Natural killer cell treated with Interleukin-12 subunit alpha and Interleukin-12 subunit beta and Interleukin-15 and Interleukin-18, amount 100 ng/mL, for 72 hours (primary cell): ENCODE measurements at places on chromosomes 7 and 10.

- no peak for DNase-seq
Measured at GRCh38 chr10:119416855-119417254, 125.7 kb downstream of the RGS10 start.

DNA sequence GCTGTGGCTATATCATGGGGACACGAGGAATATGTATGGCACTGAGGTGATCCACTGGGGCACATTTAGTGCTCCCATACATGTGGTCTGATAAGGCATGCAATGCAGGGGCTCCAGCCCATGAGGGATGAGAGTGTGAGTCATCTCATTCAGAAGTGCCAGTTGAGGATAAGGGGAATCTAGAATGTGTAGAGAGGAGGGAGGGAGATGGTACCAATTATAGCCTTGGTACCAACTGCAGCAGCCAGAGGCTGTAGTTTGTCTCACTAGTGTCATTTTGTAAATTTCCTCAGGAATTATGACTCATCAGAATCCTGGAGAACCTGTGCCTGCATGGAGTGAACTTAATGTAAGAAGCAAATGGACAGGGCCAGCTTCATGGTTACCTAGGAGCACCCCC lies 46.2 kb downstream of the LAMB4 start:
- no peak for DNase-seq

DNA sequence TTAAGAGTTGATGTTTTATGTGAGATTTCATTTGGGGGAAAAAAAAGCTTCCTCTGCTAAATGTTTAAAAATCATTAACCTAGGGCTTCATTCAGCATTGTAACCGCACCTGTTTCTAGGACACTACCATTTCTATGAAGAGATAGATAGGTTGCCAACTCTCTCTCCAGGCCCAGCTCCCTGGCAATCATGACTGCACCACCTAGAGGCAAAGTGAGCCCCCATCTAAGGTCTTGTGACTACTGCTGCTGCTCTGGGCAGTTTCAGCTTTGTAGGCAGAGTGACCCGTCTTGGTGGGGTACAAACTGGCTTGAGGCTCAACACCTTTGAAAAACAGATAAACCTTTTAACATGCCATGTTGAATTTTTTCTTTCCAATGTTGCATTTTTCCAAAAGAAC lies 27.3 kb upstream of the MRC1 start:
- DNase-seq: no peak

DNA sequence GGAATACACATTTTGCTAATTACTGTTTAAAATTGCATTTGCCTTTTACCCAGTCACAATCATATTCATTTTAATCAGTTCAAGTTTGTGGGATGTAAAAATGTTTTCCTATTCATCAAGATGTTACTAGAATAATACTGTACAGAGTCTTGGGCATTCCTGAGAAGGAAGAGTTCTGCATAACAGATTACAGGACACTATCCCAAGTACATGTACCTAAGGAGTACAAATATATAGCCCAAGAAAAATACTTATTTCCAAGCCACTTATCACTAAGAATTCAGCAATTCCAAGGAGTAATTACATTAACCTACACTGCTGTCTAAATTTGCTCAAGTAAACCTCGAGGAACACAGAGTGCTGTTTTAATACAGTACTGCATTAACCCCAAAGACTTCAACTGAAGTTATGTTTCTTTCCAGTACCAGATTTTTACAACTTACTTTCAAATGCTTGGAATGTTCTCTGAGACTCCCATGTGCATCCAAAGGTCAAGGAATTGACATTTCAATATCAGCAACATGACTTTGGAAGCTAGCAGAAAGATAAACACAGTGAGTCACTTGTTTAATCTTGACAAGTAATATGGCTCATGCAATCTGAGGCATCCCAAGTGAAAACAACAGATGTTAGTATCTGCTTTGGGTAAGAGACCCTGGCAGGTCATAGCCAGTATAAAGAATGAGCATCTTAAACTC lies 125.4 kb upstream of the BET1 start:
- DNase-seq: no peak

GRCh38 chr10:129718548-129719414 lies 245.3 kb downstream of the EBF3 start:
- DNase-seq: no peak

- DNase-seq: no peak
Measured at GRCh38 chr7:80748363-80749042, 110.1 kb downstream of the CD36 start.

- no peak for DNase-seq
Measured at GRCh38 chr7:139431459-139431858, 52.0 kb downstream of the KLRG2 start.

DNA sequence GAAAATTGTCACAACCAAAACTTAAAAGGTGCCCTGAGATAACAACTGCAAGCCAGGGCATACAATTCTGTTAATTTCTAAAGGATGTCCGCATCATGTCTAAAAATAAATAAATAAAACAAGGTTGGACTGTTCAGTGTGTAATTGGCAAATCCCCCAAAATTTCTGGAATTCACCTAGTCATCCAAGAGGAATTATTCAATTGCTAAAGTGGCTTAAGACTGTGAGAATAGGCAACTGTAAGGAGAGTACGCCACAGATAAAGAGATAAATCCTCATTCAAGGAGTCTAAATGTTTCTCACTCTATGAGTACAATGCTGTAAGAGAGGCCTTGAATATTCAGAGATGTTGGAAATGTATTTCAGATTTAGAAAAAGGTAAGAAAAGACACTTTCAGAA lies 37.2 kb downstream of the PIK3AP1 start:
- no peak for DNase-seq

- DNase-seq: no peak
Measured at GRCh38 chr7:106848851-106849442, 16.1 kb upstream of the PIK3CG start.

GRCh38 chr7:44333911-44334733 lies 8.7 kb upstream of the CAMK2B start:
- no peak for DNase-seq

DNA sequence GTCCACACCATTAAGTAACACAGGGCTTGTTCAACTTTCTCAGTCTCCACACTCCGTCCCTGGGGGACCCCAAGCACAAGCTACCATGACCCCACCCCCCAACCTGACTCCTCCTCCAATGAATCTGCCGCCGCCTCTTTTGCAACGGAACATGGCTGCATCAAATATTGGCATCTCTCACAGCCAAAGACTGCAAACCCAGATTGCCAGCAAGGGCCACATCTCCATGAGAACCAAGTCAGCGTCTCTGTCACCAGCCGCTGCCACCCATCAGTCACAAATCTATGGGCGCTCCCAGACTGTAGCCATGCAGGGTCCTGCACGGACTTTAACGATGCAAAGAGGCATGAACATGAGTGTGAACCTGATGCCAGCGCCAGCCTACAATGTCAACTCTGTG lies 81.1 kb upstream of the SAMD8 start:
- no peak for DNase-seq

GRCh38 chr10:6409971-6410643 lies 170.0 kb downstream of the PRKCQ start:
- DNase-seq: peak; percentile 71

DNA sequence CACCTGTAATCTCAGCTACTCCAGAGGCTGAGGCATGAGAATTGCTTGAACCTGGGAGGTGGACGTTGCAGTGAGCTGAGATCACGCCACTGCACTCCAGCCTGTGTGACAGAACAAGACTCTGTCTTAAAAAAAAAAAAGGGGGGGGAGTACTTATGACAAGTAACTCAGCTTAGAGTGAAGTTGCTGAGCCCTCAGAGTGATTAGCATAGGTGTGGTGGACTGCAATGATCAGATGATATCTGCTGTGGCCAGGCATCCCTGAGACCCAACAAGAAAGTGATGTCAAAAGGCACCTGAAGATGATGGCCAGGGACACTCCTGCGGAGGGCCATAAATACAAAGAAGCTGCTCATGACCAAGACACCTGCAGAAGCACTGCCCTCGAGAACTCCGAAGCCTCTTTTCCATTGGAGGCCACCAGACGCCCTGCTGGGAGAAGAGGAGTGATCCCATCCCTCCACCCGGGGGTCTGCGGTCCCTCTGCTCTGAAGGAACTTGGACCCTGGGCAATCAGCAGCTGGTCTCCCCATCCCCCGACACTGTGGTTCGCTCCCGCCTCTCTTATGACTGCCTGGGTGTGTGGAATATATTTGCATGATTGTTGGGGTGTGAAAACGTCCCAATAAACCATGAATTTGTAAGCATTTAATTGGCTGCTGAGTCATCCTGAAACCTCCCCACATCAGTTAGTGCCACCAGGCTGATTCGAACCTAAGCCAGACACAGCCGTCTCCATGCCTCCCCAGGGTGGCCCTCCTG lies 46.0 kb downstream of the RASGEF1A start:
- peak; percentile 59 for DNase-seq

DNA sequence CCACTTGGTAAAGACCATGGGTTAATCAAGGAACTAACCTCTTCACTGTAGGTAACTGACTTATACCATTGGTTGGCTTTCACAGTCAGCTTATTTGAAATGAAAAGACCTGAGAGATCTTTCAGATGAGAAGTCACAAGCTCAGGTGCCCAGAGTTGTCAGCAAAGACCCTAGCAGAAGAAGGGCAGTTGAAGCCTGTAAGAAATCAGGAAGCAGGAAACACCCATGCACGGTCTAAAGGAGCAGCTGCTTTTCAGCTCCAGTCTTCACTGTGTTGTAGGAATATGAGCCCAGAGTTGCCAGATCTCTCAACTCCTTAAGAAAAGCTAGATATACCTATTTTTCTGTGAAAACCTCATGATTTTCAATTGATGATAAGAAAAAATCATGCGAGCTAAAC lies 130.0 kb downstream of the ARID5B start:
- DNase-seq: no peak

DNA sequence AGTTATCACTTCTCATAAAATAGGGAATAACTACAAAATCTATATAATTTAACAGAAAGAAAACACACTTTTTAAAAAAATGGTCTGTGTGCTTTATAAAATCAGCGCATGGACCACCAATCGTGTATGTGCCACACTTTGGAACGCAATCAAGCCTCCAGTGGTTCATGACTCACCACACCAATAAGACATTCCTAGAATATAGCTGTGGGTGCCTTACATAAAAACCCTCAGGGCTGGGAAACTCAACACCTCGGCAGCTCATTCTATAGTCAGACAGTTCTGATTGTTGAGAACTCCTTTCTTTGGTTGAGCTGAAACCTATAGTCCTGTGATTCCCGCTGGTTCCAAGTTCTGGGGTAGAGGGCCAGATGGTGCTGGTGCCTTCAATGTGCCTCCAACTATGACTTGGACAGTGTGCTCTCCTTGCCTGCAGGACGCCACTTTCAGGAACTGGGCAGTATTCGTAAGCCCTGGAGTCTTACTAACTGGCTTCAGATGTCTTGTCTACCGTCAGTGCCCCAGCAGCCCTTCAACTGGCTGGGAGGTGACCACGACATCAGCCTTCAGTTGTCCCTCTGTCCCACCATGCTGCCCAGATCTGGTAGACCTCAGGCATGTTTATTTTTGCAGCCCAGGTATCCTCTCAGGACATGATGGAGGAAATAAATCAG lies 135.7 kb upstream of the GDF10 start:
- no peak for DNase-seq

DNA sequence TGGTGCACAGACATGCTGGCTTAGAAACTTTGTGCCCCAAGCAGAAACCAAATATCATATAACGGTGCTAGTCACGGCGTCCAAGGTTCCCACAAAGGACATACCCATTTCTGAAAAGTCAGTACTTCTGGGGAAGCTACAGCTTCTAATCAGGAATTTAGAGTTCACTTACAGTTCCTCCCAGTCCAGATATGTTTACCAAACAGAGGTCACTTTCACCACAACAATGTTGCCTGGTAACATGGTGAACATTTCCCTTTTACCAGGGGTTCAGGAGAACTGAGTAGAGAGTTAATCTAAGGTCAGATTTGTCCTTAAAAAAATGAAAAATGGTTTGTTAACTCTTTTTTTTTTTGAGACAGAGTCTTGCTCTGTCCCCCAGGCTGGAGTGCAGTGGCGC lies 265.9 kb upstream of the MKLN1 start:
- no peak for DNase-seq

GRCh38 chr7:7569615-7570014 lies 2.9 kb downstream of the MIOS start:
- no peak for DNase-seq

GRCh38 chr7:143331179-143331801 lies 15.4 kb downstream of the CLCN1 start:
- no peak for DNase-seq

GRCh38 chr10:106513352-106513771 lies 651.1 kb downstream of the SORCS1 start:
- no peak for DNase-seq

GRCh38 chr7:94330269-94331020 lies 64.2 kb upstream of the COL1A2 start:
- DNase-seq: no peak

DNA sequence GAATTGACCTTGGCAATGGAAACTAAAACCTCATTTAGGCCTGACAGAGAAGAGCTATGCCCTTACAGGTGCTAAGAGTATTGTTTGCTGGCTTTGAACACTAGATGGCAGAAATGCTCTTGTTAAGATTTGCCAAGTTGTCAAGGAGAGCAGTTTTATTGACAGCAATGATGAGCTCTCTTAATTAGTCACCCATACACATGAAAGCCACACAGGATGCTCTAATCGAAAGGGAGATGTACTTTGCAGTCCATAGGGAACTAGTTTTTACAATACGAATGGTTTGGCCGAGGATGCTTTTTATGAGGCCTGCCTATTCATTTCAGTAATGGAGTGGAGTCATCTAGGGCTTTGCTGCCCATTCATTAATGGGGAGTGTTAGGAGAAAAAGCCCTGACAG lies 45.4 kb upstream of the MBL2 start:
- DNase-seq: no peak

- DNase-seq: no peak
Measured at GRCh38 chr7:840001-840600, 7.8 kb downstream of the SUN1 start.

DNA sequence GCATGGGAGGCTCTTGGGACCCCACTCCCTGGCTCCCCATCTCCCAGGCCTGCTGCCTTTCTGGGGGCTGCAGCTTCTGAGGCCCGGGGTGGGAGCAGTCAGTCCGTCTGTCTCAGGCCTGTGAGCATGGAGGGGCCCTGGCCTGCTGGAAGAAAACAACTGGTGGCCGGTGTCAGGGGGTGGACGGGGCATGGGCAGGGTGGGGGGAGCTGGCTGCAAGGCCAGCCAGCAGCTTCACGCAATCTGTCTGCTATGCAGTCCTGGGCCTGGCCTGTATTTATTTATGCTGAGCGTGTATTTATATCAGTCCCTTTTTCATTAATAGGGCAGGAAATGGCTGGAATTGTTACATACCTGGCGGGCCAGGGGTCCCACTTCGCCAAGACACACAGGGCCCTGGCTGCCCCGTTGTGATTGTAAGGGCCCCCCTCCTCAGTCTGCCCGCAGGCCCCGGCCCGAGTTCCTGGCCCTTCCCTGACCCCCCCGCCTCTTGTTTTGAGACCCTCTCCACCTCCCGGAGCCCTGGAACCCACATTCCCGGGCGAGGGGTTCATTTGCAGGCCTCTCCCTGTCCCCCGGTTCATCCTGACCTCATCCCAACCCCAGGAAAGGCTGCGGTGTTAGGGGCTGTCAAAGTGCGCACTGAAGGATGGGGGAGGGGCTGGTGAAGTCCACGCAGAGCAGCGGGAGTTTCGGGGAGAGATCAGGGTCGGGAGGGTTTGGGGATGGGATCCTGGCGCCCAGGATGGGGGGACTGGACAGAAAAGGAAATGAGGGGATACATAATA lies 8.2 kb downstream of the TMEM270 start:
- no peak for DNase-seq

- DNase-seq: peak; percentile 18
Measured at GRCh38 chr10:42952931-42953683, 123.8 kb upstream of the RET start.

GRCh38 chr7:157609932-157610640 lies 273.3 kb downstream of the DNAJB6 start:
- DNase-seq: no peak

- no peak for DNase-seq
Measured at GRCh38 chr10:69862882-69863530, 61.3 kb downstream of the COL13A1 start.

- DNase-seq: no peak
Measured at GRCh38 chr10:62462461-62462860, 88.3 kb downstream of the ZNF365 start.
